Activated CD8-positive, alpha-beta memory T cell treated with anti-CD3 and anti-CD28 coated beads, Interleukin-2, amount 50 U/mL, for 4 hours (primary cell): ENCODE measurements at places on chromosomes 6 and 20.

DNA sequence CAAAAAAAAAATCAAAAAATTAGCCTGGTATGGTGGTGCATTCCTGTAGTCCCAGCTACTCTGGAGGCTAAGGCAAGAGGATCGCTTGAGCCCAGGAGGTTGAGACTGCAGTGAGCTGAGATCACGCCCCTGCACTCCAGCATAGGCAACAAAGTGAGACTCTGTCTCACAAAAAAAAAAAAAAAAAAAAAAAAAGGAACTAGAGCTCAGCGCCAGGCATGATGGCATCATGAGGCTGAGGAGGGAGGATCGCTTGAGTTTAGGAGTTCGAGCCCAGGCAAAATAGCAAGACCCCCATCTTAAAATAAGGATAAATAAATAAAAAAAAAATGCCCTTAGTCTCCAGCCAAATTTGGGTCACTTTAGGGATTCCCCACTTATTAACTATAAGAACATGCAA, 40.4 kb upstream of the PIM1 start:
- no peak for DNase-seq

DNA sequence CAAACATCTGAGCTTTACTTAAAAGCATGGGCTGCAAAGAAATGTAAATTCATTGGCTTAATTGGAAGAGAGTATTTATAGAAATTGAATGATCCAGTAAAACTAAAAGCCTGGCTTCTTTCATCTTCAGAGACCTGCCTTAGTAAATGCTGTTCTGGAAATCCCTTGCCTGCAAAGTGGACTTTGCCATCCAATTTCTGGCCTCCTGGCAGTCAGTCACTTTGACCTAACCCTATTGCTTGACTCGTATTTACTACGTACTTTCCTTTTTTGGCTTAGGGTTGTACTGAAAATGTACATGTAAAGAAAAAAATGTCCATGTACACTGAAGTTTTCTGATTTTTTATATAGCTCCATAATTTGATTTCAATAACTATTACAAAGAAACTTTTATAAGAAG, 47.1 kb downstream of the E2F3 start:
- no peak for DNase-seq

DNA sequence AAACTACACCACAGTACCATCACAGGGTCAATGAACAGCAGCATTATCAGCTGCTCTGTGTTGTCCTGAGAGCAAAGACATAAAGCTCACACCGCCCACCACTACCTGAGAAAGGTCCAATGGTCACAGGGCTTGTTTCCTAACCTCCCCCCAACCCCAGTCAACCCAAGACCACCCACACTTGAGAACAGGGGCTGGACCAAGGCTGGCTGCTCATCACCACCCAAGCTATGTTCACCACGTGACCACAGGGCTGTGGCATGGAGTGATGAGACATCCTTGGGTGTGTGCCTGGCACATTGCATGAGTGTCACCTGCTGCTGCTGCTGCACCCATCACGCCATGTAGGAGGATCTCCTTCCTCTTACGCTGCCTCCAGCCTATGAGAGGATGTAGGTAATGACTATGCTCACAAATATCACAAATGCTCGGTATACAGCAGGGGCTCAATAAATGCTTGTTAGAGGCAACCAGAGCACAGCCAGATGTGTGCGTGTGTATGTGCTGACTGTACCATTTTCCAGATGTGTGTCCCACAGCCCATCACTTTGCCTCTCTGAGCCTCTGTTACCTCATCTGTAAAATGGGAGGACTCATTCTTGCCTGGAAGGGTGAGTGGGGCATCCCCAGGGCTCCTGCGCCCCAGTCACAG, 23.3 kb upstream of the SIRPA start:
- DNase-seq, result no peak

GRCh38 chr20:43477193-43477592, 19.5 kb downstream of the SRSF6 start:
- DNase-seq, result no peak

DNA sequence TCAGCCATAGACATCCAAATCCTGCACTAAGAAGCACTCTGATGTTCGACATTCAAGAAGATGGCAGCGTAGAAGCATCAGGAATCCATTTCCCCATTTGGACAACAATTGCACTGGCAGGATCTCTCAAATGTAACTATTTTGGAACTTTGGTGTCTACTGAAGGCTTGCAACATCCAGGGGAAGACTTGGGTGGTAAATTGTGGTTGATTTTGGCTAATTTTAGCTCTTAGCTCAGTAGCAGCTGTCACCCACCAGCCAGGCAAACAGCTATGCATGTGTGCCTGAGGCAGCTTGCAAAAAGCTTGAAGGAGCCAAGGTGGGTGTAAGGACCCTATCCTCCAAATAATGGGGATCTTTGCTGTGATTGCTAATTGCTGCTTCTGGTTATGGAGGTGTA, 35.1 kb upstream of the PPP1R3G start:
- no peak for DNase-seq

- DNase-seq, result no peak
Measured at GRCh38 chr6:87742106-87742505, 40.1 kb upstream of the AKIRIN2 start.

GRCh38 chr6:41559655-41560427, 13.7 kb downstream of the FOXP4 start:
- DNase-seq, result no peak

GRCh38 chr6:138957484-138957883, 30.6 kb downstream of the REPS1 start:
- DNase-seq, result no peak

GRCh38 chr6:84766118-84766798, 1.9 kb upstream of the TBX18 start:
- no peak for DNase-seq

- no peak for DNase-seq
Measured at GRCh38 chr20:49964964-49965780, 17.6 kb upstream of the SNAI1 start.

GRCh38 chr6:7673063-7673536, 52.8 kb upstream of the BMP6 start:
- no peak for DNase-seq

DNA sequence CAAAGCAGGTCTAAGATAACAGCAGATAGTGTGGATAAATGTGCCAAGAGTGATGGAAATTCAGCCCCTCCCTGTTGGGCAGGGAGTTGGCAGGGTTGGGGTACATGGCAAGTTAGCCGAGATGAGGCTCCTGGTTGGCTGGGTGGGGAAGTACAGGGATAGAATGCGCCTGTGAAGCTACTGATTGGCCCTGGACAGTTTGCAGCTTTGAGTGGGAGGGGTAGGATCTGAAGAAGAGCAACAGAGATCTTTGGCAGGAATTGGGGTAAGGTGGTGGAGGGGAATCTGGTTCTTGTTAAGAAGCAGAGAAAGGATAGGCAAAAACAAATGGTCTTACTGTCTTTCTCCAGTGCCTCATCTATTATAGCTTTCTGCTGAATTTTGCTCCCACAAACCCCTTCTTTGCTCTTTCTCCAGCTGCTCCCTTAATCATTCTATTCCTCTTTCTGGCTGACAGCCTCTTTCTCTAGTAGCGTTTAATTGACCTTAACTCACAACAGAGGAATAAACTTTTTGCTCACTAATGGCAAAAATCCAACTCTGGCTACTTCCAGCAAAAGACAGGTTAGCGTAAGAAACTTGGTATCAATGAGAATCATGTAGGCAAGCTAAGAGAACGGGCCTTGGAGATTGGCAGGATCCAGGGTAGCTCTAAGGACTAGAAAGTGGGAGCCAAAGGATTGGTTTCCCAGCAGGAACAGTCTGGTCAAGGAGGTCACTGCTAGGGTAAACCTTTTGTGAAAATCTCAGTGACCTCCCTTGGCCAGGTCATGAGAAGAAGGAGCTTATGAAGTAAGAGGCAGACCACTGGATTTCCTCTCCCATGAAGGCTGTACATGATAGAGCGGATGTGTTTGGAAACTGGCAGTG, 86.3 kb upstream of the CARMIL1 start:
- no peak for DNase-seq

GRCh38 chr20:46350201-46350985, 42.1 kb upstream of the CDH22 start:
- DNase-seq, result no peak
